ENCODE measurements at places on chromosomes 11 and 22.

- DNase-seq: no peak
Observed at GRCh38 chr11:62548545-62549335, 2.1 kb upstream of the AHNAK start.

DNA sequence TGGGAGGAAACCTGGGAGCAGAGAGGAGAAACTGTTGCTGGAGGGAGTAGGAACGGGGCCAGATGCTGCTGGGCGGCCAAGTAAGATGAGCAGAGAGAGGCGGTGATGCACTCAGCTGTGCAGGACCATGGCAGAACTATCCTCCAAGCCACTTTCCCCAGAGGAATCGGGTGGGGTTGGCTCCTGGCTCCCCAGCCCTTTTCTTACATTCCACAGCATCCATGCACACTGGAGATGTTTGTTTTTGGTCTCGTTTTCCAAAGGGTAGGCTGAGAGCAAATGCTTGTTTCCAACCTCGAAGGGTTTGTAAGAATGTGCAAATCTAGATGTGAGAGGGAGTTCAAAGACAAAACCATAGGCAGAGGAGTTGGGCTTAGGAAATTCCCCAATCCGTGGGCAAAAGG is 73.2 kb downstream of the DBX1 start:
- DNase-seq: no peak

DNA sequence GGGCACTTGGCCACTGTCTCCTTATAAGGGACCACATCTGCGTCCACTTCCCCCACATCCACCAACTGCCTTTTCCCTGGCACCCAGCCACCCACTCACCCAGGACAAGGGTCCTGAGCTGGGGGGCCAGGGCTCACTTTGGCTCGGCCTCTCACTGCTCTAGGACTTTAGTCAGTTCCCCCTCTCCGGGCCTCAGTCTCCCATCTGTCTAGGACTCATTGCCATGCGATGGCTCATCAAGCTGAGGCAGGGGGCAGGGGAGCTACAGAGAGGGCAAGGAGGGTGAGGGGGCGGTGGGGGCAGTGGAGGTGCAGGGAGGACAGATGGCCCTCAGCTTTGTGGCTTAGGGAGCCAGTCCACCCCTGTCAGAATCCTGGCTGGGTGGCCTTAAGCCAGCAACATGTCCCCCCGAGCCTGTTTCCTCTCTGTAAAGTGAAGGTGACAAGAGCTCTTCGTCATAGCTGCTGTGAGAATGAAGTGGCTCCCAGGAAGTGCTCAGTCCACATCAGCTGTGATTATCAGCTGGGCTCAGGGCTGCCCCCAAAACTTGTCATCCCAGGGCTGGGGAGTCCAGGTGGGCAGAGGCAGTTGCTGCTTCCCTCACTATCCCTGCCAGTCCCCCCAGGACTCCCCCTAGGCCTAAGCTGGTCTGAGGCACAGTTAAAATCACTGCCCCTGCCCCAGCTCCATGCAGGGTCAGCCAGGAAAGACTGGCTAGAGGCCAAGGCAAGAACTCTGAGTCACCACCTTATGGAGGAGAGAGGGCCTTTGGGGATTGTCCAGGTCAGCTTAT is 14.9 kb downstream of the RAC2 start:
- peak; percentile 69 for DNase-seq

GRCh38 chr11:113724778-113725177 is 18.7 kb upstream of the TMPRSS5 start:
- DNase-seq: no peak

- no peak for DNase-seq
Observed at GRCh38 chr22:48844056-48844675, 983.5 kb downstream of the BRD1 start.

GRCh38 chr11:74602637-74603556 is 10.5 kb downstream of the POLD3 start:
- DNase-seq: no peak

DNA sequence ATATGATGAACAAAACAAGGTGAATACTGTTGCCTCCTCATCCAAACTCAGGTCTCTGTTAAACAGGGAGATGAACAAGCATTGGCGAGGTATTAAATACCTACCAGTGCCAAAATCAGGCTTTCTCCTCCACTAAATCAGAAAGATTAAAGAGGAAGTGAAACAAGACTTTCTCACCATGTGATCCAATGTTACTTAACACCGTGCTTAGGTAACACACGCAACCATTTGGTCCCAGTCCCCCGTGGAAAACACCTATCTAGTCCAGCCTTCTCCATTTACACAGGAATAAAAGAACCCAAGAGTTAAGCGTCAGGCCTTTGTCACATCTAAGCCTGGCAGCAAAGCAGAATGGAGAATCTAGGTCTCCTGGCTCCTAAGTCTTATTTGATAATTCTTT is 34.5 kb downstream of the TENM4 start:
- no peak for DNase-seq

DNA sequence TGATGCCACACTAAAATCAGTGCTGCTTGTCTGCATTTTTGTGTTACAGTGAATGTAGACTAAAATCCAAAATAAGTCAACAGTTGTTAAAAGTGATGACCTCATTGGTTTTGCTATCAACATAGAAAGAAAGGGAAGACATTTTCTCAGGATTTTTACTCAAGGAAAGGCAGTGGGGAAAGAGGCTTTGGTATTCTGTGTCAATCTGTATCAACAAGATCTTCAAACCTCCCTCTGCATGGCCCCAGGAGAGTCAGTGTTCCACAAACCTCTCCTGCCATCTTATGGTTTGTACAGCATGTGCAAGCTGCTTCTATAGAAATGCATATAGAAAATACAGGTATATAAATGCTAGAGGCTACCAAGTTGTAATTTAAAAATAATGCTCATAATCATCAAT is 13.8 kb upstream of the OR51M1 start:
- DNase-seq: no peak

DNA sequence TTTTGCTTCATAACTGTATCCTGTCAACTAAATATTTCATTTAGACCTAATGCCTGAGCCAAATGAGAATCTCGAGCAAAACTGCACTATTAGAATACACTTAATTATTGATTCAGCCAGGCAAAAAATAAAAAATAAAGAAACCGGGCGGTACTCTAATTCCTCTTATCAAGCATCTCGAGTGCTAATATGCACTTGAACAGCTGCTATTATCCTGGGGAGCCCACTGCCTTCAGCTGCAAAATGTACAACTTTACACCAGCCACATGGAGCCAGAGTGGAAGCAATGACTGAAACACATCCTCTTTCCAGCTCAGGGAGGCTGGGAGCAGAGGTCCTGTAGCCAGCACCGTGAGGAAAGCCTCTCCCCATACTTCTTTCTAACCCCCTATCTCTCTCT is 390.0 kb upstream of the CADM1 start:
- no peak for DNase-seq

GRCh38 chr11:61297746-61298145 is 2.6 kb upstream of the VWCE start:
- no peak for DNase-seq

- no peak for DNase-seq
Observed at GRCh38 chr11:32972781-32973180, 42.9 kb upstream of the DEPDC7 start.

- DNase-seq: no peak
Observed at GRCh38 chr11:30497600-30497999, 88.6 kb downstream of the MPPED2 start.

GRCh38 chr22:25405841-25406509 is 158.5 kb upstream of the GRK3 start:
- no peak for DNase-seq

- no peak for DNase-seq
Observed at GRCh38 chr11:71355281-71355680, 92.9 kb downstream of the DHCR7 start.

GRCh38 chr22:24023204-24023789 is 12.2 kb downstream of the CABIN1 start:
- DNase-seq: no peak

All from activated T-cell treated with anti-CD3 and anti-CD28 coated beads, Interleukin-2, amount 50 U/mL, for 48 hours (primary cell).